ENCODE measurements at places on chromosomes 6 and 20. TPM values are rescaled to one million over a fixed set of nuclear protein-coding genes. Genes with fewer than 3 reads are reported as not detected.

DNA sequence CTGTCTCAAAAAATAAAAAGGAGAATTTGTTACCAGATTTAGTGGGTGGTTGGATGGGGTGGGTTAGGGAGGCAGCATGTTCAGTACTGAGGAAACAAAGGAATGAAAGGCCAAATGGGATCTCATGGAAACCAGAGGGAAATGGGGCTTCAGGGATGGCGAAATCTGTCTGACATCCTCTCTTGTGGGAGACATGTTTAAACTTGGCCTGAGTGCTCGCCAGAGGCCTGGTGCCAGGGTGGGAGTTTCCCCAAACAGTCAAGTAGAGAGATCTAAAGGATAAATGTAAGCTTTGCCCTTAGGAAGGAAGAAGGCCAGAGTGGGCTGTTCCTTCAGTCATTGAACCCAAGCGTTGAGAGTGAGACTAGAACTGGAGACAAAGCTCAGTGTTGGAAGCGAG lies 61.9 kb upstream of the AKIRIN2 start:
- H3K4me1 ChIP-seq, result no peaks in the 10 kb centered on the region
- H3K4me3 ChIP-seq, result no peak overlapping the region
- DNase-seq, result no peak
- H3K27ac ChIP-seq, result no peak overlapping the region

Gene LRRN4
- not detected for polyA plus RNA-seq

GRCh38 chr20:41181567-41181966 lies 44.2 kb downstream of the PLCG1 start:
- no peak for DNase-seq
- H3K4me1 ChIP-seq, result peaks cover 4% of the 10 kb centered on the region
- no peak overlapping the region for H3K27ac ChIP-seq
- no peaks in the 10 kb centered on the region for H3K27me3 ChIP-seq
- peaks cover 4% of the 10 kb centered on the region for H3K36me3 ChIP-seq

DNA sequence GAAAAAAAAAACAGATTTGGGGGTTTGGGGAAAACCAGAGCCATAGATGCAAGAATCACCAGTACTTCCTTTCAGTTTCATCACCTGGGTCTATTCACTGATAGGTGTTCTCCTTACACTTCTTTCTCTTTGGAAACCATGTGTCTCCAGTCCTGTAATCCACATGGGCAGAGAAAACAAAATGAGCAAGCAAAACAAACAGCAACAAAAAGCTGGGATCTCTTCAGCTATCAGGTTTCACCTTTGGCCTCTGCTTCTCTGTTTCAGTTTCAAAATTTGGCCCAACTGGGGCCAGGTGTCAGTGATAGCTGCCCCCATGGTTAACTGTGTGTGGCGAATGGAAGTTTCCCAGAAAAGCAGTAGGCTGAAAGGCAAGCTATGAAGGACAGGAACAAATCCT lies 220.0 kb upstream of the THBS2 start:
- no peak for DNase-seq
- no peaks in the 10 kb centered on the region for H3K36me3 ChIP-seq
- no peak overlapping the region for H3K4me3 ChIP-seq

GRCh38 chr6:161303628-161304340 lies 29.9 kb upstream of the AGPAT4 start:
- H3K4me3 ChIP-seq, result no peak overlapping the region
- H3K36me3 ChIP-seq, result no peaks in the 10 kb centered on the region
- H3K4me1 ChIP-seq, result no peaks in the 10 kb centered on the region
- no peaks in the 10 kb centered on the region for H3K27me3 ChIP-seq

DNA sequence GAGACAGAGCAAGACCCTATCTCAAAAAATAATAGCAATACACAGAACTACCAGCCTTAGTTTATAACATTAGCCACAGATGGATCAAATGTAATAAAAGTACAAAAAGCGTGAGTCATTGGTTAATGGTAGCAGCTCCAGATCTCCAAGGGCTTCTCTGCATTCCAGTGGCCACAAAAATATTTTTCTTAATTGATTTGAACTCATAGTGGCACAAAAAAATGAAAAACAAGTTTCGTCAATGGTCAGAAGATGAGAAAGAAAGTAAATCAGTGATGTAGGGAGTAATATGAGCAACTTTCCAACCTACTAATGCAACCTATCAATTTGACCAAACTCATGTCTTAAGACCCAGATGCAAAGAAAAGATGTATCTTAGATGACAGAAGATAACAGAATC lies 79.6 kb downstream of the CEP57L1 start:
- no peaks in the 10 kb centered on the region for H3K36me3 ChIP-seq
- no peak overlapping the region for H3K27ac ChIP-seq
- DNase-seq, result no peak

Gene ZNF217
- 3.7 TPM for polyA plus RNA-seq

DNA sequence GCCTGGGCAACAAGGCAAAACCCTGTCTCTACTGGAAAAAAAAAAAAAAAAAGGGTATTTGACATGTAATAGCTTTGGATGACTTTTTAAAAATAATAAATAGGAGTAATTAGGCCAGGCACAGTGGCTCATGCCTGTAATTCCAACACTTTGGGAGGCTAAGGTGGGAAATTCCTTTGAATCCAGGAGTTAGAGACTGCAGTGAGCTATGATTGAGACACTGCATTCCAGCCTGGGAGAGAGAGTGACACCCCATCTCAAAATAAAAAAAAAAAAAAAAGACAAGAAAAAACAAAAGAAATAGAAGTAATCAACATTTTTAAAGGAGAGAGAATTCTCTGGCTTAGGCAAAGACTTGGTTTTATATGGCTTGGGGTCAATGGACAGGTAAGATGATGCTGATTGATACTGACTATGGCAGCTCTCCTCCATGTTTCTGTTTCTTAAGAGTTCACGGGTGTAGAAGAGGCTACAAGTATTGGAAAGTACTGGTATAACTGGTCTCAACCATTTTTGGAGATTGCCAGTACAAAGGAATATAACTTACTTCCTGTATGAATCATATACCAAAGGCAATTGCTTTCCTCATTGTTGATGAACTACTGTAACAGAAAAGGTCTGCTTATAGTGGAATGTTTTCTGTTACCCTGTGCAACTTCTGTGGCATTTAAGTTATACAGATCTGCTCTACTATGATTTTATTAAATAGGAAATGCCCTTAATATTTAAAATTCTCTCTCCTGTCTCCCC lies 10.1 kb downstream of the MAP3K5 start:
- no peaks in the 10 kb centered on the region for H3K27me3 ChIP-seq
- H3K4me1 ChIP-seq, result peaks cover 34% of the 10 kb centered on the region
- no peaks in the 10 kb centered on the region for H3K36me3 ChIP-seq
- DNase-seq, result peak; percentile 76
- H3K4me3 ChIP-seq, result no peak overlapping the region

GRCh38 chr6:169665289-169665688 lies 36.5 kb downstream of the WDR27 start:
- peaks cover 18% of the 10 kb centered on the region for H3K4me1 ChIP-seq
- H3K4me3 ChIP-seq, result no peak overlapping the region
- no peak for DNase-seq
- no peaks in the 10 kb centered on the region for H3K27me3 ChIP-seq

DNA sequence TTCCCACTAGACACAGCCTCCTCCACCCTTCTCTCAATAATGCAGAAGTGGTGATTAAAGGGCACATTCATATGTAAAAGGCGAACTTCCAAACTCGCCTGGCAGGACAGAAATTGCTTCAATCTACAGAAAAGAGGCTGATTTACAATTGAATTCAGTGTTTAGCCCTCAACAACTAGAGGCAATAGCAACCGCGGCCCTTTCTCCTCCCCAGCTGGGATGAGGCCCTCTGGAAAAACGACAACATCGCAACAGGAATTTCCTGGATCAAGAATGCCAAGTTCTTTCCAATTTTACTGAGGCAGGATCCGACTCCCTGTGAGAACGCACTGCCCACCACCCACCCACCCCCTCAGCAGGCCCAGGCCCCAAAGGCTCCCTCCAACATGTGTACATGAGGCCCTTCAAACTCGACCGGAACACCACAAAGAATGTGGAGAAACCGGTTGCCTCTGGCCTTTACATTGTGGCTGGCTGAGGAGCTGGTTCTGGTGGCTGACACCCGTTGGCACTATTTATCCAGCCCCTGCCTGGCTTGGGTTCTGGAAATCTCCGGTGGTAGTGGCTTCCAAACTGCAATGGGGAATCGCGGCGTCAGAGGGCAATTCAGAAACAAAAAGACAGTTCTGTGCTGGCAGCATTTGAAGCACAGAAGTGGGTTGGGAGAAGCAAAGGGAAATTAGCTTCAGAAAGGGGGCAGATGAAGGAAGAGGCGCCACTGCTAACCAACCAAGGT lies 36.8 kb downstream of the ZMYND8 start:
- no peaks in the 10 kb centered on the region for H3K36me3 ChIP-seq
- no peak overlapping the region for H3K4me3 ChIP-seq
- DNase-seq, result peak; percentile 89
- peak overlapping the region; percentile 86 for H3K27ac ChIP-seq
- no peaks in the 10 kb centered on the region for H3K27me3 ChIP-seq

Gene PROKR2
- not detected for polyA plus RNA-seq

Gene ELOVL2
- not detected for polyA plus RNA-seq

DNA sequence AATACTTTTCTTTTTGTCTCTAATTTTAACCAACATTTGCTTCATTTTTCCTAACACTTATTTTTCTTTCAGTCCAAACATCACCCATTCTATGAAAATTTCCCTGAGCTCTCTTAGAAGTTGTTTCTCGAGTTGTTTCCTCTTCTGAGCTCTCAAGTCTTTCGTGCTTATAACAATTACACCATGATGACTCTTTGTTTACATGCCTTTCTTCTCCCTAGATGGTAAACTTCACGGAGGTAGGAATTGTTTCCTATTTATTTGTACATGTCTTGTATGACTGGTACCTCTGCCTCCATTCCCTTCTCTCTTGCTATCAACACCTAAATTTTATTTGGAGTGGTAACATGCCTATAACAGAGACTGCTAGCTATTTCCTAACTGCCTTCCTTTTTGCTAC lies 6.4 kb downstream of the BLOC1S5 start:
- peaks cover 22% of the 10 kb centered on the region for H3K4me1 ChIP-seq
- H3K36me3 ChIP-seq, result no peaks in the 10 kb centered on the region
- H3K27ac ChIP-seq, result peak overlapping the region; percentile 40
- H3K4me3 ChIP-seq, result no peak overlapping the region
- no peaks in the 10 kb centered on the region for H3K27me3 ChIP-seq
- DNase-seq, result peak; percentile 35

DNA sequence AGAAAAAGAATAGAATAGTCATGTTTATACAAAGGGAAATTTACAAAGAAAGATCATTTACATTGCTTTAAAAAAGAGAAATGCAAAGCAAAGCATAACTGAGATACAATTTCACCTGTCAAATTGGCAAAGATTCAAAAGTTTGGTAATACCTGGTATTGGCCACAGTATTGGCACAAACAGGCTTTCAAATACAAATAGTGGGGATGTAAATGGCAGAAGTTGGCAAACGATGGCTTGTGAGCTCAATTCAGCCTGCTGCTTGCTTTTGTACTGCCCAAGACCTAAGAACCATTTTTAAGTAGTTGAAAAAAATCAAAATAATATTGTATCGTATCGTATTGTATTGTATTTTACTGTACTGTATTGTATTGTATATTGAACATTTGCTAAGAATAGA lies 194.5 kb upstream of the JAG1 start:
- no peak for DNase-seq
- H3K27me3 ChIP-seq, result no peaks in the 10 kb centered on the region
- H3K27ac ChIP-seq, result no peak overlapping the region
- H3K4me1 ChIP-seq, result peaks cover 18% of the 10 kb centered on the region
- H3K4me3 ChIP-seq, result no peak overlapping the region

DNA sequence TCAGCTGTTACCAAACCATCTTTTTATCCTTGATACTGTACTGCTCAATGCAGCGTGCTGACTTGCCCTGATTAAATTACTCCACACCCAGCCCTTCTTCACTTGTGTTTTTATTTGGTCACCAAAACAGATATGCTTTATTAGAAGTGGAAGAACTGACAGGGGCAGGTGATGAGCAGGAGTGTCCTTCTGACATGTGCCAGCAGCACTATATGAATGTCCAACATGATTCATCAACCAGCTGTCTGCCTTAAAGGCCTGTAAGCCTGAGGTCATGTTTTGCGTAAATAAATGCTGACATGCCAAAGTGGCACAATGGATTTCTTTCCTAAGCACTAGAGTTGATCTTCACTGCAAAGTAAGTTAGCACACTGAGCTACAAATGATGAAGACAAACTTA lies 15.4 kb downstream of the POPDC3 start:
- H3K27me3 ChIP-seq, result no peaks in the 10 kb centered on the region
- H3K4me1 ChIP-seq, result no peaks in the 10 kb centered on the region
- no peak overlapping the region for H3K4me3 ChIP-seq
- no peaks in the 10 kb centered on the region for H3K36me3 ChIP-seq

Gene TMEM74B
- polyA plus RNA-seq, result 0.26 TPM

Gene ELOVL5
- polyA plus RNA-seq, result 83.6 TPM

GRCh38 chr20:58971429-58971828 lies 9.6 kb upstream of the NELFCD start:
- no peak overlapping the region for H3K27ac ChIP-seq
- no peak for DNase-seq
- no peaks in the 10 kb centered on the region for H3K27me3 ChIP-seq
- no peaks in the 10 kb centered on the region for H3K36me3 ChIP-seq
- H3K4me1 ChIP-seq, result no peaks in the 10 kb centered on the region

GRCh38 chr20:51565298-51566144 lies 23.0 kb upstream of the NFATC2 start:
- H3K36me3 ChIP-seq, result no peaks in the 10 kb centered on the region
- H3K27me3 ChIP-seq, result peaks cover 4% of the 10 kb centered on the region
- no peak overlapping the region for H3K27ac ChIP-seq
- no peak for DNase-seq
- H3K4me1 ChIP-seq, result peaks cover 27% of the 10 kb centered on the region

DNA sequence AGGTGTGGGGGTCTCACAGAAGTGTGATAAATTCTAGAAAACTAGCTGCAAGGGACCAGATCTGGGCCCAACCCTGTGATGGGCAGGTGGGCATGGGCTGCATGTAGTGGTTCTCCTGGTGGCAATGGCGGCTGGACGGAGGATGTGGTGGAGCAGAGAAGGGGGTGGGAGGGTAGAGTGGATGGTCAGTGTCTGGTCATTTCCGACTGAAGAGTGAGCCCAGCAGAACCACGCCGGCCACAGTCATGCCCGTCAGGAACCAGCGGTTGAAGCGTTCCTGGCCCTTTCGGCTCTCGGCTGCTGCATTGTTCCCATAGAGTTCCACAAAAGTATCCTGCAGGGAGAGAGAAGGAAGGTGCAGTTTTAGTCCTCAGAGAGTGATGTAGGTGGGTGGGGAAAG lies 28.0 kb downstream of the COX4I2 start:
- no peaks in the 10 kb centered on the region for H3K27me3 ChIP-seq
- peaks cover 8% of the 10 kb centered on the region for H3K4me1 ChIP-seq
- H3K4me3 ChIP-seq, result no peak overlapping the region
- H3K36me3 ChIP-seq, result peaks cover 6% of the 10 kb centered on the region
- no peak for DNase-seq

Gene MEI4
- polyA plus RNA-seq, result not detected

DNA sequence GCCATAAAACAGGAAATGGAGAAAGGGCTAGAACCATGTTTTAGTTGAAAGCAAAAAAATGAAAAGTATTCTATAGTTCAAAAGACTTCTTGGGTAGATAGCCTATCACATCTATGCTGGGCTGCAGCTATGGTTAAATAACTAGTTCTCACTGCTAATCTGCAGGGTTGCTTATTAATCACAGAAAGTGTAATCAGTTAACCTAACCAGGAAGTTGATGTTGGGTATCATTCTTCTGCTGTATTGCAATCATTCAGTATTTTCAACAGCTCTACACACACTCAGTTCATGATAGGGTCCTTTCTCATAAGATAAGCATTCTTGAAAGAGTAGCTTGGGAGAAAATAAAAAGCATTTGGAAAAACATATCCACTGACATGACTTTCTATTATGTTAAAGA lies 135.2 kb upstream of the TCF21 start:
- H3K27me3 ChIP-seq, result peaks cover 2% of the 10 kb centered on the region
- no peak overlapping the region for H3K4me3 ChIP-seq
- no peak overlapping the region for H3K27ac ChIP-seq
- DNase-seq, result no peak

Gene ZNF165
- 0.03 TPM for polyA plus RNA-seq

All from endothelial cell of umbilical vein (primary cell).